CD4-positive, alpha-beta T cell treated with Interleukin-4 for 4 hours (primary cell): ENCODE measurements at places on chromosomes 5 and 9.

DNA sequence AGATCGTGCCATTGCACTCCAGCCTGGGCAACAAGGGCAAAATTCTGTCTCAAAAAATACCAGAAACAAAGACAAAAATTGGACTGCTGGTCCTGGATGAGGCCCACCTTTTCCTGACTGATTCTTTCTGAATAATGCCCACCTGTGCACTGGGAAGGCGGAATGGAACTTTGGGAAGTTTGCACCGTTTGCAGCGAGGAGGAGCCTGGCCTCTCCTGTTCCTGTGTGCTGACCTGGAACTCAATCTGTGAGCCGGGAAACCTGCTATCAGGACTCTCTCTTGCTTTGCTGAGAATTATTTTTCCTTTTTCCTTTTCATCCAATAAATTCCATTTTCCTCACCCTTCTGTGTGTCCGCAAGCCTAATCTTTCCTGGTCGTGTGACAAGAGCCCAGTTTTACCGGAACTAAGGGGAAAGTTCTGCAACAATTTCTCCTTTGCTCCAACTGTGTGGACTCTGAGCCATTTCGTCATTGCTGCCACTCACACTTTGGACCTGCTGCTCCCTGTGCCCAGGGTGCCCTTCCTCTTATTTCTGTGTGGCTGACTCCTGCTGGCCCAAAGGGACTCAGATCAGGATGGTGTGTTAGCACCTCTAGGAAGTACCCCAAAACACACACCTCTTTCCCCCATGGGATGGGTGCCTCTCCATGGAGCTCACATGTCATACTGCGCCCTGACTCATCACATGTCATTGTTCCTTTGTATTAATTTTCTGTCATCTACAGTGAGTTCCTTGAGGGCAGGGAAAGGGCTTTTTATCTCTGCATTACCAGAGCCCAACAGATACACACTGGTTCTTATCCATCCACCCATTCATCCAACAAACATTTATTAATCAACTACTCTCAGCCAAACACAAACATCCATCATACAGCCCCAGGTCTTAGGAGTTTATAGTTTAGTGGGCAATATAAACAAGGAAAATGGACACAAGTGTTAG lies 4.7 kb upstream of the GLRX start:
- no peak for DNase-seq

GRCh38 chr9:99092643-99093491 lies 12.0 kb upstream of the TGFBR1 start:
- DNase-seq, result no peak

DNA sequence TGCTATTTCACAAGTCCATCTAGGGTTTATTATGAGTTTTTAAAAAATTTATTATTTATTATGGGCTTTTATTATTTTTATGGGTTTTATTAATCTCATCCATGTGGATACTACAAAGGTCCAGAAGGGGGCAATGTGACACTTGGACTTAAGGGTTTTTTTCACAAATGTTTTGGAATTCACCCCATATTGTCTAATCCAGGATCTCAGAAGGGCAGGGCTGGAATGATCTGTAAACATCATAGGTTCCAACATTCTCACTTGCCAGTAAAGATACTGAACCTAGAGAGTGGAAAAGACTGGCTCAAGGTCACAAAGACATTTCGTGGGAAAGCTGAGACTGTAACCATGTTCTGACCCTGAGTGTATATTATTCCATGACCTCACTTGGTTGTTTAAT lies 35.6 kb downstream of the NIM1K start:
- no peak for DNase-seq

GRCh38 chr5:159096243-159096923 lies 3.3 kb downstream of the EBF1 start:
- DNase-seq, result no peak

- DNase-seq, result no peak
These were observed 21.3 kb downstream of the PWWP2A start for GRCh38 chr5:160097991-160098390.

DNA sequence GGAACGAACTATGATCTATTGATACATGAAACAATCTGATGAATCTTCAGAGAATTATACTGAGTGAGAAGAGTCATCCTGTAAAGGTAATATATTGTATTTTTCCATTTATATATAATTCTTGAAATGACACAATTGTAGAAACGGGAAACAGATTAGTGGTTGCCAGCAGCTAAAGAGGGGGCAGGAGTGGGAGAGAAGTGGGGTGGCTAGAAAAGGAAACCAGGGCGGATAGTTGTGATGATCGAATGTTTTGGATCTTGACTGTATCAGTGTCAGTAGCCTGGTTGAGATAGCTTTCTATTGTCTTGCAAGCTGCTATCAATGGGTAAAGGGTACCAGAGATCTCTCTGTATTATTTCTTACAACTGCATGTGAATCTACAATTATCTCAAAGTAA lies 17.7 kb upstream of the RAPGEF1 start:
- no peak for DNase-seq

GRCh38 chr5:110356677-110357076 lies 369.8 kb downstream of the TMEM232 start:
- DNase-seq, result no peak

DNA sequence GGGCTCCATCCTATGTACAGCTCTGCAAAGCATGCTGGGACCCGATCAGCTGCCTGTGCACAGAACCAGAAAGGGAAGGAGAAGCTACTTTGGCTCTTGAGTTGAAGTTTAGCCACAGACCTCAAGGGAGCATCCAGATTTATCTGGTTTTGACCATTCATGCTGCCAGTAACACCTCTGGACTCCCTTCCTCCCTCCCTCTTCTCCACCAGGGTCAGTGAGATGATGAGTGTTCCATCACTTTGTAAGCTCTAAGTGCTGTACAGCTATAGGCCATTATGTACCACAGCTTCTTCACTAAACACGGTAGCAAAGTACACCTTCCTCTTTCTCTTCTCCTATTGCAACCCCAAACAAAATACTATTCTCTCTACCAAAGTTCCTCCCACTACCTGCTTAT lies 77.9 kb downstream of the GLIS3 start:
- no peak for DNase-seq

GRCh38 chr5:138583984-138584637 lies 8.9 kb upstream of the HSPA9 start:
- no peak for DNase-seq

- no peak for DNase-seq
These were observed 1352.0 kb upstream of the CDH9 start for GRCh38 chr5:28390341-28390740.

GRCh38 chr5:146667633-146668272 lies 151.8 kb upstream of the GPR151 start:
- peak; percentile 8 for DNase-seq

DNA sequence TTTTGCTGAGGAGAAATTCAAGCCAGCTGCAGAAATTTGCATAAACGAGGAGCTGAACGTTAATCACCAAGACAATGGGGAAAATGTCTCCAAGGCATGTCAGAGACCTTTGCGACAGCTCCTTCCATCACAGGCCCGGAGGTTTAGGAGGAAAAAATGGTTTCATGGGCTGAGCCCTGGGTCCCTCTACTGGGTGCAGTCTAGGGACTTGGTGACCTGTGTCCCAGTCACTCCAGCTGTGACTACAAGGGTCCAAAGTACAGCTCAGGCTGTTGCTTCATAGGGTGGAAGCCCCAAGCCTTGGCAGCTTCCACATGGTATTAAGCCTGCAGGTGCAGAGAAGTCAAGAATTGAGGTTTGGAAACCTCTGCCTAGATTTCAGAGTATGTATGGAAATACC lies 207.5 kb downstream of the DENND1A start:
- no peak for DNase-seq

DNA sequence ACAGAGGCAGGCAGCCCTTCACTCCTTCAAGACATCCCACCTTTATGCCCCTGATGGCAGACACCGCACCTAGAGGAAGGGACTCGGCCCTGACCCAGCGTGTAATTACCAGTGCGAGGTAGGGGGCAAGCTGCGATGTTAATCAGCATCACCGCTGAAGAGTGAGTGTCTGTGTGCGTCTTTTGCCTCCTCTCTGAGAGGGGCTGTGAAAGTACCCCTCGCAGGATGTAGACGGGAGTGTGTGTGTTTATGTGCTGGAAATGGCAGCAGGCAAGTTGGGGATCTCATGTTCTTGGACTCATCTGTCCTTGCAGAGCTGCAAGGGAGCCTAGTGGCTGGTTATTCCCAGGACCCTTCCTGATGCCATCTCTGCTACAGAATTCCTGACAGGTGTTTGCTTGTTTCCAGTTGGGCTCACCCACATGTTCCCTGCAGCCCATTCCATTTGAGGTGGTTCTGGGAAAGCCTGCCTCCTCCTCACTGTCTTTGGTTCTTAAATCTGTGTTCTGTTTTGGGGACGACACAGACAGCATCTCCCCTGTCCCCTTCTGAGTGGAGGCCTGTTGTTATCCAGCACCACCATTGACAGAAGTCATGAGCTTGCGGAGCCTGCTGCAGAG lies 70.5 kb downstream of the ZNF618 start:
- DNase-seq, result no peak

GRCh38 chr5:120535900-120536299 lies 71.8 kb downstream of the PRR16 start:
- DNase-seq, result no peak

DNA sequence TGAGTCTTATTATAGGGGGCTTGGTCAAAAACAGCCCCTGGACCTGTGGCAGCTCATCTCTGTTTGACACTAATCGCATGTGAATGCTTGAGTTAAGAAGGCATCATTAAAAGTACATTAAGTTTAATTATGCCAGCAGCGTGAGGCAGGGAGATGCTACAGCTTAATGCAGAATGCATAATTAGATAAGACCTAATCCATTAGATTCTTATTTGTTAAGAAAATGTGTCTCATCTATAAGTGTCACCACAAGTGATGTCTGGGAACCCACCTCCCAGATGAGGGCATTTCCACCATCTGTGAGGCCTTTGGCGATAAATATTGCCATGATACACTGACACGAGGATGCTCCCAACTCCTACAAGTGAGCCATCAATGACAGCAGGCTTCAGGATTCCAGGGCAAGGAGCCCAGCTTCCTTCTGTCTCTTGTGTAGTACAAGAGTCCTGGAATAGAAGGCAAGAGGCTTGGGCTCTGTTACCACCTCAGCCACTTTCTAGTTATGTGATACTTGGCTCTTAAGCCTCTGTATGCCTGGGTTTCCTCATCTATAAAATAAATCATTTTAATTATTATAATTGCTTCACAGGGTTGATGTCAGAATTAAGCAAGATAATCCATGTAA lies 202.7 kb downstream of the FAM114A2 start:
- DNase-seq, result no peak

- DNase-seq, result no peak
These were observed 403.0 kb downstream of the ZNF608 start for GRCh38 chr5:124343451-124343867.

DNA sequence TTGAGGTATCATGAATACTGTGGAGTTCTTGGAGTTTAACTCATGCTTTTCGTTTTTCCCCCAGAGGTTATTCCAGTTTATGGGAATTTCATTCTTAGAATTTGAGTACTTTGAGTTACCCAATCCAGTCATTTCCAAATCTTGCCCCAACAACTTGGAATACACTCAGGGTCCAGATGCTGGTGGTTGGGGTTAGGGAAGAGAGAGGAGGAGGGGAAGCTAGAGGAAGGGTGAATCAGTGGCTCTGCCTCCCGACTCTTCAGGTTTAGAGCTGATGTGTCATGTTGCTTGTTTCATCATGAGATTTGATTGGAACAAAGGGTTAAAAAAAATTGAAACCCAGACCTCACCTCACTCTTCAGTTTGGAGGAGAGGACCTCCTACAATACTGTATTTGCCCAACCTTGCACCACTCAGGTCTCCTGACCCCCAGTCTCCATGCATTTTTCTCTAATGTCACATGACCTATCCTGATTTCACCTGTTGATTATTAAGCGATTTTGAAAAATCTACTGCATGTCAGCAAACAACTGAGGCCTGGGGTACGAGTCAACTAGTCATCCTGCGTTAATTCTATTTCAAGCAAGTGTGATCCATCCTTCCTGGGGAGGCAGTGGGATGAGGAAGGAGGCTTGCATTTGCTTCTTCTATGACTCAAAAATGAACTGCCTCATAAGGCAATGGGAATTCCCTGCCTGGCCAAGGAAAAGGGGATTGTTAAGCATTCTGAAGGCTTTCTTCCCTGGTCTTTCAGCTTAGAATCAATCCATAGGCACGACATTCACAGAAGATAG lies 6.2 kb upstream of the SLC1A3 start:
- DNase-seq, result no peak

GRCh38 chr5:80967500-80968181 lies 7.5 kb downstream of the RASGRF2 start:
- DNase-seq, result no peak

DNA sequence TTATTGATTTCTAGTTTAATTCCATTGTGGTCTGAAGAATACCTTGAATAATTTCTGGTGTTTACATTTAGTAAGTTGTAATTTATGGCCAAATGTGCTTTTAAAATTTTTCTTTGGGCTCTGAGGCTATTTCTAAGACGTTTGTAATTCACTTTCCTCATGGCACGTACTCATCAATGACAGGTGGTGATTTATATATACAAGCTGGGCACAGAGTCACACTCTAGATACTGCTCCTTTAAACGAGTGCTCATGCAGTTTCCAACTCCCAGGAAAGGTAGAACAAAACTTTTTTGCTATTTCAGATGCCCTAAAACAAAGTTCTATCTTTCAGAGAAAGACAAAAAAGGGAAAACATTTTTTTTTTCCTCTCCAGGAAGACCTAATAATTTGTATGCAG lies 146.9 kb downstream of the AUH start:
- DNase-seq, result no peak

DNA sequence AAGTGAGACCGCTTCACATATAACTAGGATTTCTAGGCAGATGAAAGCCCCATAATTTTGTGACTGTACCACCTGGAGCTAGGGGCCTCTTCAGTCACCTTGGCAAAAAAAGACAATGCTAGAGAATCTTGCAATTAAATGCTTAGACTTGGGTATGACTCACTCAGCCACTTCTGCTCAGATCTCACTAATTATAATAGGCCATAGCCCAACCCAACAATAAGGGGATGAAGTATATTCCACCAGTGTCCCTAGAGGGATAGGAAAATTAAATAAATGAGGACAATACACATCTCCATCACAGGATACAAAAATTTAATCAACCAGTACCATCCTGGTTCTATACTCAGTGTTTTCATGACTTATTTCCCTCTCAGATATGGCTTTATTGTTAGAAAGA lies 1079.9 kb upstream of the C9orf72 start:
- no peak for DNase-seq

- no peak for DNase-seq
These were observed 1.6 kb upstream of the PRRC1 start for GRCh38 chr5:127515693-127516440.

GRCh38 chr9:27977931-27978330 lies 404.6 kb upstream of the C9orf72 start:
- DNase-seq, result no peak

GRCh38 chr9:87069690-87070089 lies 122.4 kb upstream of the GAS1 start:
- DNase-seq, result no peak

- DNase-seq, result no peak
These were observed 1.2 kb downstream of the RAPGEF6 start for GRCh38 chr5:131633830-131634229.

DNA sequence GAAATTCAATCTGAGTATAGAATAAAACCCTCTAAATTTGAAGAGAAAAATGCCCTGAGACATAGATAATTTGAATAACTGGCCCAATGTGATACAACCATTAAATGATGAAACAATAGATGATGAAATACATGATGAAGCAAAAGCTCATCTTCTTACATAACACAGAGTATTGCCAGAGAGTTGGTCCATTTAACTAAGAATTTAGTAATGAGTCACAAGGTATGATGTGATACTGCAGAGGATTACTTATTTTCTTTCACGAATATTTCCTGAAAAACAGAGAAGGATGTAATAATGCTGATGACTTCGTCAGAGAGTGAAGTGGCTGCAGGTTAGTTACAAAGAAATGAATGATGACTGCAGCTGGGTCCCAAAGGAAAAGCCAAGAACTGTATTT lies 379.3 kb downstream of the CDH12 start:
- DNase-seq, result no peak

- DNase-seq, result no peak
These were observed 2.8 kb downstream of the CKS2 start for GRCh38 chr9:89313842-89314241.
